ENCODE measurements at places on chromosomes 7 and 10. TPM values are rescaled to one million over a fixed set of nuclear protein-coding genes. Genes with fewer than 3 reads are reported as not detected.

DNA sequence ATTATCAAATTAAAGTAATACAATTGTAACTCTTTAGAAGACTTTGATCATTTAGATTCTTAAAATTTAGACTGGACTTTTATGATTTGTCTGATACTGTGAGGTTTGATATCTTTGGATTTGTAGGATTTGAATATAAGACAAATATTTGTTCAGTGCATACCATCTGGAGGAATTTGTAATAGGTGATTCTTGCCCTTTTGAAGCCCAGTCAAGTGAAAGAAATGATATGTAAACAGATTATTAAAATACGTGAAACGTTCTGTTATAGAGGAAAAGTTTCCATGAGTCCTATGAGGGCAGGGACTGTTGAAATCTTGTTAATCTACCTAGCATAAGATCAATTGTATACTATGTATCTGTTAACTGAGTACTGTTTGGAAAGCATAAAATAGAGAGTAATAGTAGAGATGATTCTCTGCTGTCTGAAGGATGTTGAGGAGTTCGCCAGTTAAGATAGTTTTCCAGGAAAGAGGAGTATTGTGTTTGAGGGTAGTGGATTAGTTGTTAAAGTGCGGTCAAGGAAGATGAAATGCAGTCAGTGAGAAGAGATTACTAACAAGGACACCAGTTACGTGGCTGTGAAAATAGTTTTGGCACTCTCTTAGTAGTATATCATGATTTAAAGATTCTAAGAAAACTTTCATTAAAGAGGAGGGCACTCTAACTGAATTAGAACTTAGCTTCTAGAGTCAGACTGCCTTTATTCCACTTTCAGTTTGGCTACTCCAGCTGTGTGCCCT lies 14.4 kb downstream of the PDCD4 start:
- DNase-seq = no peak

DNA sequence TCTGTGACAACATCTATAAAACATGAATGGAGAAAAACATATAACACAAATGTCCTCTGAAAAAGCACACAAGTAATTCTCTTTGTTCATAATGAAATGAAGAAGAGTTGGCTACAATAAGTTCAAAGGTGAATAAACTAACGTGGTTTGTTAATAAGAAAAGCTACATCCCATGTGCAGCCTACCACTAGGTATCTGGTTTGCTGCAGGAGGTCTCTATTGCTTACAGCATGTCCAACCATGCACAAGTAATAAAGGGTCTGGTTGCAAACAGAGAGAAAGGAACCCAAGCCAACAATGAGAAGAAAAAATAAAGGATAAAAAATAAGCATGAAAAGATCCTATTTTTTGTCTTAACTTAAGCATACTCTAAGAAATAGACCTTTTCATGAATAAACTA lies 139.2 kb downstream of the CHCHD3 start:
- DNase-seq = no peak

- no peak for DNase-seq
Observed at GRCh38 chr7:101308245-101309085, 13.1 kb downstream of the IFT22 start.

- DNase-seq = no peak
Observed at GRCh38 chr10:132193907-132194552, 7.3 kb downstream of the DPYSL4 start.

- DNase-seq = no peak
Observed at GRCh38 chr7:156537006-156537405, 103.6 kb upstream of the RNF32 start.

- DNase-seq = no peak
Observed at GRCh38 chr7:128221929-128222403, 19.1 kb upstream of the LEP start.

DNA sequence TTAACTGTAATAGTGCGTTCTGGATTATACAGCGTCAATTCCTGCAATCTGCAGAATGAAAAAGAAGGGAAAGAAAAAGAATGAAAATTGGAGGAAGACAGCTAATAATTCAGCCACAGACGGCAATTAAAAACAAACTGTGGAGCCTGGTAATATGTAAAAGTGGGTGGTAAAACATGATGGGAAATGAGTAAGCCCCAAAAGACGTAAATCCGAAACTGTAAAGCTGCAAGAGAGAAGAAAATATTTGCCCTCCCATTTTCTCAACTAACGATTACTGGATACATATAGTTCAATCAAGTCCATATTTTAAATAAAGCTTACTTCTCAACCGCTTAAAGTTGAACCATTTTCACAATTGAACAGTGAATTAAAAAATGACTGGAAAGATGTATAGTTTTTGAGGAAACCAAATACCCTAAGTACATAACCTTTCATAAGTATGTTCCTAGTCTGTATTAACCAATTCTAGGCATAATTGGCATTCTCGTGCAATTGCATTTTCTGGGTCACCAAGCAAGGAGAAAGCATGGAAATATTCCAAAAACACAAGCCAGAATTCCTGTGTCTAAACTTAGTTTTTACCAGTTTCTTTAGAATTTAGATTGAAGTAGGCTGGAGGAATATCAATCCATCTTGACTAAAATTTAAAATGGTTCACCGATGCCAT lies 44.8 kb downstream of the MALSU1 start:
- no peak for DNase-seq

GRCh38 chr10:132897516-132898381 lies 44.6 kb downstream of the CFAP46 start:
- DNase-seq = no peak

DNA sequence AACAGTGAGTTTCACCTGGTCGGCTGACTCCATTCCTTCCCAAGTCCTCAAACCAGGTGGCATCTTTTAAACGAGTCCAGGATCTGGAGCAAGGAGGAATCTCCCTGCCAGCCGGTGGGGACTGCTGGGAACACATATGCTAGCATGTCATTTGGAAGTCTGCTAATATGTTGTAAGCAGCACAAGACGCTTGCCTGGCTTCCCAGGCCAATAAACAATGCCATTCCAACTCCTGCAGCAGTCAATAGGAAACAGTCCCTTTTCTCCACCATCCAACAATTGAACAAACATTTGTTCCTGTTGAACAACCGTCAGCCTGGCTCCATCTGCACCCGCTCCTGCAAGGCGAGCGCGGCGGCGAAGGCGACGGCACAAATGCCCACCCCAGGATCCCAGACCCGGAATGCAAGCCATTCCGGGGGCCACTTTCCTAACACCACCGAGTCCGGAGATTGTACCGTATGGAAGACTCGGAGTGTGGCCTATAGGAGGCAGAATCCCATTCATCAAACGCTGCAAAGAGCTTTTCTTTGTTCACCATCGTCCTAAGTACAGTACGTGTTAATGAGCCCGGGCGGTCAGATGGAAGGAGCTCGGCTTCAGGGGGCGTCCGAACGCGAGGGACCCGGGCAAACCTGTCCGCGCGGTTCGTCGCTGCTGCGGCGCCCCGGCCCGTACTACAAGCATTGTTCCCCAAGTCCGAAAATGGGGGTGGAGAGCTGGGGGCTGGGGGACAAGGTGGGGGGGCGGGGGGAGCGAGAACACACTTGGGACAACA lies 1.6 kb downstream of the FAM53B start:
- no peak for DNase-seq

- no peak for DNase-seq
Observed at GRCh38 chr10:97013983-97014382, 171.8 kb downstream of the SLIT1 start.

DNA sequence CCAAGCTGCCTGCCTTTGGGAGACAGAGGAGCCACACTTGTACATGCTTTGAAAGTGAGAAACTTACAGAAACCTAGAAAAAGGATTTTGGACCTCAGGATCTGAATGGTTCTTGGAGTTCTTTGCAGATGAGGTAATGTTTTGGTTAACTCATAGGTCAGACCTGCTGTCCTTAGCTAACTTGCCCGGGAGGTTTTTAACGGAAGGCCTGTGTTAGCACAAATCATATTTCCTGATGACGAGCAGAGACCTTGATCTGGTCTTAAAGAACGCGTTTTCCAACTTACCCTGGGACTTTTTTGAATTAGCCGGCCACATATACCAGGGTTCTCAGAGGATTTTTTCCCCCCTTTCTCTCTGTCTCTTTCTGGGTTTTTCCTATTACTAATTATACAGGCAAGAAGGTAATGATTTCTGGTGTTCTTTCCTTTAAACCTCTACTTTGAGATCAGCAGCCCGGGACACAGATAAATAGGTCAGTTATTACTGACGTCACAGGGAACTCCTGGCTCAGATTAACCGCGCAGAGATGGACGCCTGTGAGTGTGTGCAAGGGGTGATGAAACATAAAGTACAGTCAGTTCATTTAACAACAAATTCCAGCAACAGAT lies 101.7 kb upstream of the KLF6 start:
- no peak for DNase-seq

DNA sequence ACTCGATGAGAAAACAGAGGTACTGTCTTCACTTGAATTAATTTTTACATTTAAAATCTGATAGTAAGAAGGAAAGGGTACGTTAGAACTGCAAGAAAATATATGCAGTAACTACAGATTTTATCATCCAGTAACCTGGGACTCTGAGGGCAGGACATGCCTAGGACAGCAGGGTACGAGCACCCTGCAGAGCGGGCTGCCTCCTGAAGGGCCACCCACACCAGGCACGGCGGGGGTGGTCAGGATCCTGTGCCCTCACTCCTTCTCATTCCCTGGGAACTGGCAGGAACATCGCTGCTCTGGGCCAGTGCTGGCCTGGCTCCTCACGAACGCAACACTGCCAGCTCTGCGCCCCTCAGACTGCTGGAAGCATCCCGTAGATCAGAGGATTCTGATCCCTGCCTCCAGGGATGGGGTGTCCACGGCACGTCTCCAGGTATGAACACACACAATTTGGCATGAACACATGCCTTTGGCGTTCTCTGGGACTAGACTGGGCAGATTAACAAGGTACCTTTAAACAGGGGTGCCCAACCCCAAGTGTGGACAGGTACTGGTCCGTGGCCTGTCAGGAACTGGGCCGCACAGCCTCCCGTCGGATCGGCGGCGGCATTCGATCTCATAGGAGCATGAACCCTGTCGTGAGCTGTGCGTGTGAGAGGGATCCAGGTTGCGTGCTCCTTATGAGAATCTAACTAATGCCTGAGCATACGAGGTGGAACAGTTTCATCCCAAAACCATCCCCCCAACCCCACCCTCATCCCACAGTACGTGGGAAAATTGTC lies 99.3 kb upstream of the FAM20C start:
- no peak for DNase-seq

DNA sequence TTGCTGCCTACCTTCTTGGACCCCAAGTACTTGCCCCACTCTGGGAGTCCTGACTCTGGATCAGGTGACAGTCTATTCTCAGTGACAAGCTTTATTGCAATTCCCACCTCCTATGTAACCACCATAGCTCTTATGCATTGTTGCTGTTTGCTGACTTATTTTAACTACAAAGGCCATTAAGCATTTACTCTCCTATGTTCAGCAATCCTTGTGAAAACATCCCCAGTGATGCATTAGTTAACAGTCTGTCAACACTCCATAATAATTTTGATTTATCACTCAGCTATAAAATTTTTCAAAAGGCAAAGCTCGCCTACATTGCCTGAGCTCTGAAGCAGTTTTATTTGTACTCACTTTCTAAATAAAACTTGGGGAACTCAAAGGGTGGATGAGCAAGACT lies 871.8 kb upstream of the SORCS1 start:
- no peak for DNase-seq

DNA sequence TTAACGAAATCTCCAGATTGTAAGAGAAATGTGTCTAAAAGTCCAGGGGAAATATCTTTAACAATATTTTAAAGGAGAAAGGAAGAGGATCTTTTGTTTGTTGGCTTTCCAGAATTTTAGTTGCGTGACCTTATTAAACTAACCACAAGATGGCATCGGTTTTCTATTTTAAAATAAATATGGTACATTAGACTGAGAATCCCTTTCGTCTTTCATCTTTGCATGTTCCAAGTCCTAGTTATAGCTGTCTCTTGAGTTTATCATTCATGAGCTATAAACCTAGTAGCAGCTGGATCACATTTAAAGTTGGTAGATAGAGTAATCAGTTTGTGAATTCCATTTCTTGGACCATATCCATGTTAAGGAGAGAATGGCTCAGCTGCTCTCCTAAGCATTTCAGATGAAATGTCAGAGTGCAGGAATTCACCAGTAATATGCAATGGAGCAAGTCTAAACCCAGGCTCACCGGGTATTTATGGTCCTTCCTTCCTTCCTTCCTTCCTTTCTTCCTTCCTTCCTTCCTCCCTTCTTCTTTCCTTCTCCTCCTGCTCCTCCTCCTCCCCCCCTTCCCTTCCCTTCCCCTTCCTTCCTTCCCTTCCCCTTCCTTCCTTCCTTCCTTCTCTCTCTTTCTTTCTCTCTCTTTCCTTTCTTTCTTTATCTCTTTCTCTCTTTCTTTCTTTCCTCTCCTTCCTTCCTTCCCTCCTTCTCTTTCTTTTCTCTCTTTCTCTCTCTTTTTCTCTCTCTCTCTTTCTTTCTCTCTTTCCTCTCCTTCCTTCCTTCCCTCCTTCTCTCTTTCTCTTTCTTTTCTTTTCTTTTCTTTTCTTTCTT lies 57.8 kb upstream of the RAB18 start:
- peak; percentile 8 for DNase-seq

DNA sequence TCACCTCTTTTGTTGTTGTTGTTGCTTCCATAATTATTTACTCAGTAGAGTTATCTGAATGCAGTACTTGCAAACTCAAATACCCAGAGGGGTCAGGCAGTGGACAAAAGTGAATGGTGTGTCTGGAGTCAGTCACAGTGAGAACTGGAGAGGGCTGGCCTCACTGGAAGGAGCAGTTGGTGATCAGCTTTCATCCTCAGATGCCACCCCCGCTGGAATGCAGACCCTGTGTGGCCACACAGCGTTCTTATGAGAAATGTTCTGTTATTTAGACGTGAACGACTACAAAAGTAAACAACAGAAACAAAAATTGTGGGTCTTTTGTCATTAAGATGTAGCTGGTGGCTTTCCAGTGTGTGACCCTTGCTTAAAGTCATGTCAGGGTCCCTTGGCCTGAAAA lies 29.6 kb upstream of the VPS41 start:
- no peak for DNase-seq

GRCh38 chr10:113336549-113337130 lies 216.2 kb upstream of the HABP2 start:
- no peak for DNase-seq

The PPP1R3C gene
- total RNA-seq = 37.9 TPM

The RHOBTB1 gene
- 30.2 TPM for total RNA-seq

The WIPF3 gene
- 4.1 TPM for total RNA-seq

The IDI2 gene
- not detected for total RNA-seq

The GDF2 gene
- total RNA-seq = not detected

The ZNF485 gene
- total RNA-seq = 8.2 TPM

The ZPBP gene
- total RNA-seq = 0.41 TPM

The LIPF gene
- total RNA-seq = not detected

The ARMH3 gene
- 23.2 TPM for total RNA-seq

The NPC1L1 gene
- not detected for total RNA-seq

The AKR1C4 gene
- not detected for total RNA-seq

Measured in frontal cortex (tissue), 4 donors.